Stimulated activated CD4-positive, alpha-beta T cell treated with anti-CD3 and anti-CD28 coated beads, Interleukin-4, amount 100 ng/mL, for 1 hour (primary cell): ENCODE measurements at places on chromosomes 11 and 22.

DNA sequence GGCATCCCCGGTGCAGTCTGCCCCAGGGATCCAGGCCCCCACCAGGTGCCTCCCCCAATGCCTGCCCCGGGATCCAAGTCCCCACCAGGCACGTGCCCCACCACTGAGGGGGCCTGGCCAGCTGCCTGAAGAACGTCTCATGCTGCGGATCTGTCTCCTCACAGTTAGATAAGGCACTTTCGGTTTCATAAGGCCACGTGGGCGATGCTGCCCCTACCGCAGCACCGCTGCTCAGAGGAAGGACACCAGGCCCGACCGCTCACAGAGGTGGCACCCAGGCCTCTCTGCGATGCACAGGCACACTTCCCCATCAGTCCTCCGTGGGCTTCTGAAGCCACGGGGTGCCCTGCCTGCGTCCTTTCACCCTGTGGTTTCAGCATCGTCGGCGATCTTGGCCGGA lies 68.1 kb upstream of the BID start:
- DNase-seq = no peak

DNA sequence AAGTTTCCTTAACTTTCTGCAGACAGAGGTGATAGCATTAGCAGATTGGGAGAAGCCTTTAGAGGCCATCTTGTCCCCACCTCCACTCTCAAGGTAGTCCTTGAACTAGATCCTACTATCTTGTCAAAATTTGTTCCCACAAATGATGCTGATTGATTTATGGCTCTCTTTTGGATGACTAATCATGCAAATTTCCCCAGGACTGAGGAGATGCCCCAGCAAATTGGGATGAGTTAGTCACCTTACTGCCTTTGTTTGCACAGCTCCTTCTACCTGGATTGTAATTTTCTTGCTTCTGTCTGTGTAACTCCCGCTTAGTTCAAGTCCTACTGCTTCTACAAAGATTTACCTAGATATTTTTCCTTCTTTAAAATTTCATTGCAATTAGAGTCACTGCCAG lies 391.4 kb upstream of the CADM1 start:
- no peak for DNase-seq

GRCh38 chr11:67197606-67198005 lies 68.7 kb upstream of the GRK2 start:
- no peak for DNase-seq

DNA sequence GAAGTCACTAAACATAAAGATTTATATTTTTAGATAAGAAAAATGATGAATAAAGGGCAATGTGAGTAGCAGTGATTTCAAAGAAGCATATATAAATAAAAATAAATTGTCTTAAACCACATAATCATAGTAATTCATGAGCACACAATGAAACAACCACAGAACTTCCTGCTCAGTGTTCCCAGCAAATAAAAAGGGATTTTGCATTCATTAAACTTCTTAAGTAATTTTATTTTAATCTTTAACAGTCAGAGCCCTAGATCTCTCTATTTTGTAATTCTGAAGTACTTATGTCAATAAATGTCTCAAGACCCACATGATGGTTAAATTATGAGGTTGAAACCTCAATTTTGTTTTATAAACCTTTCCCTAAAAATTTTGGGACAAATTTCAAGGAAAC lies 14.5 kb upstream of the MMP20 start:
- DNase-seq = no peak

GRCh38 chr11:60942970-60943565 lies 8.9 kb downstream of the SLC15A3 start:
- no peak for DNase-seq

GRCh38 chr11:86106916-86107315 lies 38.0 kb upstream of the PICALM start:
- no peak for DNase-seq

DNA sequence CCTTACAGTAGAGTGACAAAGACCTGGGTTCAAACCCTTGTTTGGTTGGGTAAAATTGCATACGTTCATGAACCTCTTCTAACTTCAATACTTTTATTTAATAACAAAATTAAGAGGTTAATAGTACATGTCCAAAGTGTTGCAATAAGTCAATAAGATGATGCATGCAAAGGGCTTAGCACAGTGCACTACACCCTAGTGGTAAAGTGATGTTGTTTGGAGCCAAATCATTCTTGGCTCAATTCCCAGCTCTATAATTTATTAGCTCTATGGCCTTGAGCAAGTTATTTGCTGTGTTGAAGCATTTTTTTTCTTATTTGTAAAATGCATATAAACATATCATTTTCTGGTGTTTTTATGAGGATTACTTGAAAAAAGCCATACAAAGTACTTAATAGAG lies 945.3 kb downstream of the LRRC4C start:
- DNase-seq = no peak

- DNase-seq = no peak
Measured at GRCh38 chr11:106152824-106153223, 75.4 kb downstream of the AASDHPPT start.

- DNase-seq = no peak
Measured at GRCh38 chr11:120173807-120174206, 35.9 kb upstream of the TRIM29 start.

DNA sequence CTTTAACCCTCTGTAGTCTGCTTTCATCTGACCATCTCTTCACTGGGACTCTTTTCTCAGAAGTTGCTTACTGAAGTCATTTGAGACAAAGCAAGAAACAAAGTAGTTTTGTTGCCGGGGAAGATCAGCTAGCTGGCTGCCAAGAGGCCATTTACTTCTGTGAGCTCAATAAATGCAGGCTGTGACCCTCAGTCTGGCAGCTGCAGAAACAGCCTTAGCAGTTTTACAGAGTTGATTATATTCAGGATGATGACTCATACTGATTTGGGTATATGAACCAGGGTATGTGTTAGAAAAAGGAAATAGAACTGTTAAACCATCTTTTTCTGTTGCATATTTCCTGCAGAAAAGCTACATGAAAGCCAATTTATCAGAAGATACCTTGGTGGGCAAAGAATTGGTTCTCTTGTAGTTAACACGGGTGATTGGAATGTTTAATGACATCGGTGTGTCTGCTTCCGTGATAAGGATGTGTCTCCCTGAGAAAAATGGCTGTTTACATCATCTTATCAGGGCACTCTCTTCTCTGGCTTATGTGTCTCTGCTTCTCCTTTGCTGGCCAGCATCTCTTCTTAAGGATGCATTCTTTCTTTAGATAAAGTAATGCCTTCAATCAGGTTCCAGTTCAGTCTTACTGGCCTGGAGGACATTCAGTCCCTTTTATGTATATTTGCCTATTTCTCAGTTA lies 18.5 kb downstream of the FIBIN start:
- DNase-seq = no peak

DNA sequence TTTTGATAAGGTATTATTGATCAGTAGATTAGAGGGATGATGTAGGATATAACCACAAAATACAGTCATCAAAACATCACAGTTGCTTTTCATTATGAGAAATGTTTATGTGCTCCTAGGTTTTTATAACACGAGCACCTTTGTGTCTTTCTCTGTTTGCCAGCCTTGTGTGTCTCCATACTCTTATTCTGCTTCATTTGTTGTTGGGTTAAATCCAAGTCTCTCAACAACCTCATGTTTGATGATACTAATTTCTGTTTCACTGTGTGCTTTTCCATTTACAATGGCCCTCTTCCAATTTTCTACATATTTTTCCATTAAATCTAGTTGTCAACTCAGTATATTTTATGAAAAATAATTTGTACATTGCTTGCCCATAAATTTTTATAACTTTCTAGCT lies 107.7 kb upstream of the POU2AF2 start:
- DNase-seq = no peak

DNA sequence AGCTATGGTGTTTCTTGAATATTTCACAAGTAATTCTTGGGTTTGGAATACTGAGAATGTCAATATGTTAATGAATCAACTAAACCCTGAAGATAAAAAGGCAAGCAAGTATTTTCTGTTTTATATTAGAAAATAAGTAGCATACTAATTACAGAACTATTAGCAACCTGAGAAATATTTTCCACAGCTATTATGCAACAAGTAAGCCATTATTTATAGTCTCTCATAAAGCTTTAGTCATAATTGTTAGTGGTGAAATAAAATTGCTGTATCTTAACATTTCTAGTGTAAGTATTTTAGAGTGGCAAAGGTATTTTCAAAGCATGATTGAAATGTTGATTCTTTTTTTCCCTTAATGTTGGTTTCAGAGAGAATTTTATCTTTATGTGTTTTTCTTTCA lies 53.3 kb downstream of the FAR1 start:
- DNase-seq = no peak

DNA sequence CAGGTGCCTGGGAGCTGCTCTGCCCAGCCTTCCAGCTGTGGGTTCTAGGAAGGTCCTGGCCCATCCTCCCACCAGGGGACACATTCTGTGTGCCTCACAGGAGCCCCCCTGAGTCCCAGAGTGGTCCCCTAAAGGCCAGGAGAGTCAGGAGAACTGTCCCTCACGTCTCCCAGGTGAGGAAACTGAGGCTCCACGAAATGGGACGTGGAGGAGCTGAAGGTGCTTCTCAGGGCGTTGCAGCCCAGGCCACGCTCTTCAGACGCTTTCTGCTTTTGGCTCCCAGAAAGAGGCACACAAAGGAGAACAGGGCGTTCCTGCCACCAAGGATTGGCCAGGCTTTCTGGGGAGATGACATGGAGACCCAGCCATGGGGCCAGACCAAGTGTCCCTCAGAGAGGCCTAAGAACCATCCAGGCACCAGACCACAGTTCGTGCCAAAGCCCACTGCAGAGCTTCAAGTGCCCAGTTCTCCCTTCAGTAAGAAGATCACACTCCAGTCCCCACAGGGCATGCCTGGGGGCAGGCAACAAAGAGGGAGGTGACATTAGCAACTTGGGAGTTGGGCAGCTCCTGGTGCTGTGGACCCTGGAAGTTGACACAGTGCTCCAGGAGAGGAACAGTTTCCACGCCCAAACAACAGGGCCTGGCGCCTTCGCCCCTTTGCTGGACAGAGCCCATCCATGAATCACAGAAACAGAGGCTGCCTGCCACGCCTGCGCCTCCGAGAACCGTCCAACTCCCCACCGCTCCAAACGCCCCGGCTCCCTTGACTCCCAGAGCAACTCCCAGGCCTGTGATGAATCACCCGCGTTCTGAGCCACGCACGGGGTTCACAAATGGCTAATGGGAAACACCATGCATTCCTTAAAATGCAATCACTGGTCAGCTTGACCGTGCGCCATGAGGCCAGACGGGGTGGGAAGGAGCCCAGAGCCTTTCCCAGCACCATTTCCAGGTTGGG lies 589.2 kb downstream of the BRD1 start:
- DNase-seq = no peak

GRCh38 chr22:45284705-45285262 lies at the start of gene UPK3A:
TSS of gene UPK3A (plus strand) at chr22:45284949. CDS start at chr22:45285014, 65 bp downstream.
- peak; percentile 68 for DNase-seq

DNA sequence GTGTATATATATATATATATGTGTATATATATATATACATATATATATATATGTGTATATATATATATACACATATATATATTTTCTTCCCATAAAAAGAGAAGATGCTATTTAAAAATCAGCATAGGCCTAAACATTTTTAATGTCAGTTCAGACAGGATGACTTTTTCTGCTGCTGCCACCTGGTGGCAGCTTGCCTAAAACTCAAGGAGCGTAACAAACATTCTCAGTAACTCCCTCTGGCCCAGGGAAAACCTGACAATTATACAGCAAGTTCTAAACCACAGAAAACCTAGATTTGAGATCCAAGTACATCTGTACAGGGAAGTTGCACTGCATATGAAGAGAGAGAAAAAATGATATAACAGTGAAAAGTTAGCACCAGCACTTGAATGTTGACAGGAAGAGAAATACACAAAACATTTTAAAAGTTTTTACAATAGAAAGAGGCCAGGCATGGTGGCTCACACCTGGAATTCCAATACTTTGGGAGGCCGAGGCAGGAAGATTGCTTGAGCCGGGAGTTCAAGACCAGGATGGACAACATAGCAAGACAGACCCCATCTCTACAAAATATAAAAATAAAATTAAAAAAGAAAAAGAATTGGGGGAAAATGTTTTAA lies 16.6 kb downstream of the OR8A1 start:
- peak; percentile 49 for DNase-seq

- DNase-seq = no peak
Measured at GRCh38 chr11:107598225-107599139, 7.5 kb downstream of the ELMOD1 start.

DNA sequence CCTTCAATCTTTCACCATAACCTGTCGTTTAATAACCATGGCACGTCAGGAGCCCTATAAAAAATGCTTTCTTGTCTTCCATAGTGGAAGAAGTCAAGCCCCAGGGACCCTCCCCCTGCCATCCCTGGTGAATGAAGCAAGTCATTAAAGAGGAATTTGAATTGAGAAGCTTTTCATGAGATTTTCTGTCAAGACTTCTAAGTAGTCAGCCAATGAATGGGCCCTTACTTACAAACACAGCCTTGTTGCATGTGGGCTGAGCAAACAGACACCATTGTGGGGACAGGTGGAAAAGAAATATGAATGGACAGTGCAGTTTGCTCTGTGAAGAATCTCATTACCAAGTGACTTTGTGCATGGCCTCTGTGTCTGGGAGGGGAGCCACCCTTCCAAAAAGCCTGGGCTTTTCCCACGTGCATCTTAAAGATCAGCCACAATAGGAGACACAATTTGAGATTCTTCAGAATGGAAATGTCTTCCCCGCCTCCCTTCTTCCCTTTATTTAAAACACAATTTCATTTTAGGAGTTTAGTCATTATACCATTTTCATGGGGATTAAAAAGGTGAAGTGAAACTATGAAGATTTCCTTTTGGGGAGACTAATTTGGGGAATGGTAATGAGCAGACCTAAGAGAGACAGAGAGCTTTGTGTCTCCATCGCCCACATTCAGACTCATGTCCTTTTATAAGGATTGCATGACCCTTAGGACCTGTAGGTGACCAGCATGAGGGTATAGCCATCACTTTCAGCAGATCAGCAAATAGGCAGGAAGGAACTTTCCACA lies 152.0 kb downstream of the LRRC4C start:
- no peak for DNase-seq

DNA sequence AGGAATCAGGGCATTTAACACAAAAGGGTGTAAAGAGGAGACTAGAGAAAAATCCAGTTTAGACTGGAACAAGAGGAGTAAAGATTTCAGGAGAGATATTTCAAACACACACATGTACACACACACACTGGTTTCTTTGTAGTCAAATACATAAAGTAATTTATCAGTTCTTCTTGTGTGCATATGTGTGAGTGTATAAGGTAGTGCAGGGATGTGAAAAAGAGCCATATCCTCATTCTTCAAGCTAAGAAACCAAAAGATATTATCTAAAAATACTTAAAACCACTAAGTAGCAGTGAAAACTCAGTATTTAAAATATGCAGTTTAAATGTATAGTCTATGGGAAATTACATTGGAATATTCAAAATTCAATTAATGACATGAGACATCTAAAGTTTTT lies 52.5 kb upstream of the CARD18 start:
- no peak for DNase-seq
